ENCODE measurements at places on chromosomes 2 and 18. TPM values are rescaled to one million over a fixed set of nuclear protein-coding genes. Genes with fewer than 3 reads are reported as not detected.

DNA sequence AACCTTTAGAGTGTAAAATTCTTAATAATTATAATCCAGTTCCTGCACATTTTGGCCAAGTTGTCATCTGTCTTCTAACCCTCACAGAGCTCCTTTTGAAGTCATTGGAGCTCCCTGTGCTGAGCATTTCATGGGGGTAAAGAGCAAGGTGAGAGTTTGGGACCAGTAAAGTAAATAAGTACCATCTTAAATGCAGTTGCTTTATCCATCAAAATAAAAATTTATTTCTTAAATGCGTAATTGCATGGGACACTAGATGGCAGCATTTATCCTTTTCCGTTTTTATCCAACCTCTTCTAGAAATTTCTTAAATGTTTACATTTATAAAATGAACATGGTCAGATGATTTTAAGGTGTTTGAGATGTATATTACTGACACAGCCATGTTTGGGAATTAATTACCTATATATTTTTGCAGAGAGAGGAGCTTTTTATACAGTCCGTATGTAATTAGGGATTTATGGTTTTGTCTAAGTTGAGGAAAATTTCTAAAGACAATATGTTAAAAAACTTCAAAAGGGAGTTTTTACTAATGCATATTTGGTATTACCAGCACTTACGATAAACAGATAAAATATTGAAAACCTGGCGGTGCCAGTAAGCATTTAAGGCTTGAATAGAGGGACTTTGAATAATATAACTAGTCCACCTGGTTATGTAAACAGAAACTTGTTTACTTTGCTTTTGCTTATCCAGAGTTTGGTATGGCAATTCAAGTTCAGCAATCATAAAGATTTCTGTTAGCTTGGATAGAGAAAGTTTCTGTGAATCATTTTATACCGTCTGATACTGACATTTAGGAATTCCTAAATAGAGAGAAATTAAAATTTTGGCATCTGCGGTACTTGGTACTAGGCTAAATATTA lies 54.5 kb downstream of the ACSL3 start:
- no peaks in the 10 kb centered on the region for H3K36me3 ChIP-seq
- no peaks in the 10 kb centered on the region for H3K27me3 ChIP-seq
- H3K4me1 ChIP-seq = peaks cover 7% of the 10 kb centered on the region
- H3K4me3 ChIP-seq = no peak overlapping the region
- DNase-seq = peak; percentile 17

- no peaks in the 10 kb centered on the region for H3K4me1 ChIP-seq
- no peak overlapping the region for H3K4me3 ChIP-seq
- DNase-seq = no peak
- no peaks in the 10 kb centered on the region for H3K27me3 ChIP-seq
- no peak overlapping the region for H3K27ac ChIP-seq
Measured at GRCh38 chr18:48695671-48696070, 156.8 kb downstream of the CTIF start.

GRCh38 chr2:108538000-108538625 lies 3.8 kb downstream of the LIMS1 start:
- no peaks in the 10 kb centered on the region for H3K27me3 ChIP-seq
- peak; percentile 48 for DNase-seq
- H3K36me3 ChIP-seq = no peaks in the 10 kb centered on the region

DNA sequence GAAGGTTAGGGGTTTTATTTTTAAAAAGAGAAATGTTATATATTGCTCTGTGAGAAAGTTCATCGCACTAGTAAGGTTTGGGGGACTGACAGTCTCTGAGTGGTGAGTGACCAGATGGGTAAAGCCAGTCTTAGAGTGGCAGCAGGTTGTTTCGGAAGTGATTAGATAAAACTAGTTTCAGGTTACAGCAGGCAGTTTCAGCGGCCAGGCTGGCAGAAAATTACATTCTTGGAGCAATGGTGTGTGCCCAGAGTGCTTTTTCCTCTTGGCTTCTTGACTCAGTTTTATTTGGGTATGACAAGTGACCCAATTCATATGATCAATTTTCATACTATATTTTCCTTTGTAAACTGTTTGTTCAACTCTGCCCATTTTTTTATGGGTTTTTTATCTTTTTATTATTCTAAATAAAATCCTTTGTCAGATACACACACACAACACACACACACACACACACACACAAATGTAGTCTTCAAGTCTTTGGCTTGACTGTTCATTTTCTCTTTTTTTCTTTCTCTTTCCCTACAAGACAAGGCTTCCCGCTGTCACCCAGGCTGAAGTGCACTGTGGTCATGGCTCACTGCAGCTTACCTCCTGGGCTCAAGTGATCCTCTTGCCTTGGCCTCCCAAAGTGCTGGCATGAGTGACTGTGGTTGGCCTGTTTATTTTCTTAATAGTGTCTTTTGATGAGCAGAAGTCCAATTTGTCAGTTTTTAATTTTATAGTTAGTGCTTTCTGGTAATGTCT lies 30.9 kb downstream of the RALBP1 start:
- no peaks in the 10 kb centered on the region for H3K36me3 ChIP-seq
- no peak overlapping the region for H3K4me3 ChIP-seq
- no peak overlapping the region for H3K27ac ChIP-seq
- H3K4me1 ChIP-seq = peaks cover 17% of the 10 kb centered on the region
- no peaks in the 10 kb centered on the region for H3K27me3 ChIP-seq

- no peaks in the 10 kb centered on the region for H3K36me3 ChIP-seq
- peak; percentile 35 for DNase-seq
- H3K27ac ChIP-seq = peak overlapping the region; percentile 91
- peaks cover 9% of the 10 kb centered on the region for H3K4me1 ChIP-seq
- no peaks in the 10 kb centered on the region for H3K27me3 ChIP-seq
Measured at GRCh38 chr2:72824224-72824842, 1.5 kb downstream of the EXOC6B start.

DNA sequence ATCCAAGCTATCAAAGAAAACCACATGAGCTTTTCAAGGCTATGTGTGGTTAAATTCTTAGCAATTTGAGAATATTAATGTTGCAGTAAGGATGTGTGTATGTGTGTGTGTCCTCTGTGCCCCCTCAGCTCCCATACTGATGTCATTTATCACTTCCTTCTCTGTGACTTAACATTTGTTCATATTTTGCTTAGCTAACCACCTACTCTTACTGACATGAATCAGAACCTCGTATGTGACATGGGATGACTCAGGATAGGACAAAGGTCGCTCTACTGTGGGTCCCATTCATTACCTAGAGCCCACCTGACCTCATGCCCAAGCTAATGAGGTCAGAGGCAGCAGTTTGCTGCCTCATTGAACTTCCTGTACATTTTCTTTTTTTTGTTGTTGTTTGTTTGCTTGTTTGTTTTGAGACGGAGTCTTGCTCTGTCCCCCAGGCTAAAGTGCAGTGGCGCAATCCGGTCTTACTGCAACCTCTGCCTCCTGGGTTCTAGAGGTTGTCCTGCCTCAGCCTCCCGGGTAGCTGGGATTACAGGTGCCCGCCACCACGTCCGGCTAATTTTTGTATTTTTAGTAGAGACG lies 36.3 kb downstream of the MOGAT1 start:
- DNase-seq = peak; percentile 39
- H3K27me3 ChIP-seq = no peaks in the 10 kb centered on the region
- no peak overlapping the region for H3K27ac ChIP-seq
- no peaks in the 10 kb centered on the region for H3K4me1 ChIP-seq
- no peak overlapping the region for H3K4me3 ChIP-seq
- H3K36me3 ChIP-seq = no peaks in the 10 kb centered on the region

DNA sequence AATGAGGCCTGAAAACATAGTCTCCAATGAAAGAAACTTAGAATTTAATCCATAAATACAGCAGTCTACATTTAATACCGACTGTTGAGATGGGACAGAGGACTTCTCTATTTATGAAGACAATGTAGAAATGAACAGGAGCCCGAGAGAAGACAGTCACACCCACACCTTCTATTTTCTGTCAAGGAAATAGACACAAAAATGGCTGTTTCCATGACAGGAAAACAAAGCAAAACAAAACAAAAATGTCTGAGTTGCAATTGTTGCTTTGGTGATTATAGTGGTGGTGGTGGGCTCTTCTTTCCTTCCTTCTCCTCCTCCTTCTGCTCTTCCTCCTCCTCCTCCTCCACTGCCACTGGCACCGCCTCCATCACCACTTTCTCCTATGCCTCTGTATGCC lies 72.3 kb upstream of the CCDC68 start:
- H3K4me3 ChIP-seq = no peak overlapping the region
- no peaks in the 10 kb centered on the region for H3K4me1 ChIP-seq
- no peak for DNase-seq
- no peaks in the 10 kb centered on the region for H3K36me3 ChIP-seq

- no peak for DNase-seq
- H3K27ac ChIP-seq = no peak overlapping the region
- no peaks in the 10 kb centered on the region for H3K27me3 ChIP-seq
- H3K36me3 ChIP-seq = no peaks in the 10 kb centered on the region
- no peaks in the 10 kb centered on the region for H3K4me1 ChIP-seq
Measured at GRCh38 chr2:215270118-215270451, 41.8 kb upstream of the ATIC start.

DNA sequence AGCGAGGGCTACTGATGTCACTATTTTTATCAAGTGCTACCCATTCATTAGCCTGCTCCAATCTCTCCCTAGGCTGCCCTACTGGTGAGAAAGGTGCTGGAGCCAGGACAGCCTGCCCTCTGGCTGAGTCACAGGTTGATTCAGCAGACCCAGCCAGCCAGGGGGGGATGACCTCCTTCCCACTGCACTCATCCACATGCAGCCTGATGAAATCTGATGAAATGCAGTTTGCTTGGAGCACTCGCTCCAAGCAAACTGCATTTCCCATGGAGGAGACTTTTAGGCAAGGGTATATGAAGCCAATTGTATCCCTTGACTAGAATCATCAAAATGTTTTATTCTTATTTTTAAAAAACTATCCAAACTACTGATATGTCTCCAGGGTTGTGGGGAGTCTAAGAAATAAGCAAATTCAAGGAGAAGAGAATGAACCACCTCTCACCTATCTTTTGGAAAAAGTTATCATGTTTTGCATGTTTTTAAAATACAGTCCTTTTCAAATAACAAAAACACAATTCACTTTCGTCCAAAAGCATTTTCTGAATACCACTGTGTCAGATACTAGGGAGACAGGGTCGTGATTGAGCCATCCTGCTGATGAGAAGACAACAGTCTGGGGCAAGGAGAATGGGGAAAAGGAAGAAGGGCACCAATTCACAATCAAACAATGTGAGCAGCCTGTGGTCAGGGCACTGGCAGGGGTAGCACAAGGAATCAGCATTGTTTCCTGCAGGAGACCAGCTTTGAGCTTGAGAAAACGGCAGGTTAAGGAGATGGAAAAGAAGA lies 128.3 kb downstream of the AFF3 start:
- DNase-seq = peak; percentile 75
- peaks cover 3% of the 10 kb centered on the region for H3K4me1 ChIP-seq

- H3K27me3 ChIP-seq = no peaks in the 10 kb centered on the region
- H3K4me3 ChIP-seq = no peak overlapping the region
- no peak overlapping the region for H3K27ac ChIP-seq
- no peaks in the 10 kb centered on the region for H3K36me3 ChIP-seq
Measured at GRCh38 chr18:77495982-77496690, 246.5 kb downstream of the GALR1 start.

- DNase-seq = no peak
- H3K27me3 ChIP-seq = no peaks in the 10 kb centered on the region
- H3K4me3 ChIP-seq = no peak overlapping the region
- H3K4me1 ChIP-seq = no peaks in the 10 kb centered on the region
Measured at GRCh38 chr2:133352719-133353118, 215.5 kb downstream of the NCKAP5 start.

DNA sequence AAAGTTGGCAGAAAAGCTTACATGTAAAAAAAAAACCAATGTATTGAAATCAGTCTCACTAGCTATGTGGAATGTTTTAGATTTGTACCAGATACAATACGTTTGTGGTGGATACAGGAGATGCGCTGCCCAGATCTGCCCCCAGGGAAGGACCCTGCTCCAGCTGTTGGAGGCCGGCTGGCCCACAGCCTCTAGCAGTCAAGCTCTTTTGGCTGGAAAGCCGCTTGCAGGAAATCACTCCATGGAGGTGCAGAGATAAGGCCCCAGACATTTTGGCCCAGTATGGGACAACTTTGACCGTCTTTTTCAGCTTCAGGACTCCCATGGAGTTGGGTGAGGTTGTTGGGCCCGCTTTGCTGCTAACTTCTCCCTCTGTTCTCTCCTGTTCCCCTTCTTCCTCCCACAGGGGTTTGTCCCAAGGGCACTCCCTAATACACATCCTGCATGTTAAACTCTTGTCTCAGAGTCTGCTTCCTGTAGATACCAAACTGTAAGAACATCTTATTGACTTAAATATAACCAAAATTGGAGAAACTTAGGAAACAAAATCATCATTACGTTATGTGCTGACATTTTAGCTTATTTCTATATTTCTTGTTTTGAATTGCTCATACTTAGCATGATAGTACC lies 1.7 kb upstream of the QPCT start:
- H3K36me3 ChIP-seq = no peaks in the 10 kb centered on the region
- no peak overlapping the region for H3K4me3 ChIP-seq
- H3K4me1 ChIP-seq = peaks cover 5% of the 10 kb centered on the region
- DNase-seq = no peak
- no peaks in the 10 kb centered on the region for H3K27me3 ChIP-seq

CXCR1 gene
- not detected for total RNA-seq

RTKN gene
- 66.1 TPM for total RNA-seq

UGT1A3 gene
- not detected for total RNA-seq

ERFE gene
- 0.27 TPM for total RNA-seq

GNAL gene
- 7.1 TPM for total RNA-seq

TLX2 gene
- total RNA-seq = not detected

NPC1 gene
- 57.5 TPM for total RNA-seq

CYTIP gene
- total RNA-seq = 3.7 TPM

PID1 gene
- 27.8 TPM for total RNA-seq

D2HGDH gene
- 12.9 TPM for total RNA-seq
